ENCODE measurements at places on chromosomes 7 and 10. TPM values are rescaled to one million over a fixed set of nuclear protein-coding genes. Genes with fewer than 3 reads are reported as not detected.

DNA sequence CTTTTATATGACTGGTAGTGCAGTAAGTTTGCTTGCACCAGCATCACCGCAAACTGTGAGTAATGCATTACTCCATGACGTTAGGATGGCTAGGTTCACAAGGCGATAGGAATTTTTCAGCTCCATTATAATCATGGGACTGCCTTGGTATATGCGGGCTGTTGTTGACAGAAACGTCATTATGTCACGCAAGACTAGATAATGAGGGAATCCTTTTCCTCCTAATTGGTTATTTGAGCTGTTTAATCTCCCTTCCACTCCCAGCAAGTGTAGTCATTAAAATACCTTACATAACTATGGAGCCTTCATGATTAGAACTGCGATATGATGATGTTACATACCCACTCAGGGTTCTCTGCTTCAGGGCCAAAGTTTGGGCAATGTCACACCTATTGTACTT lies 17.3 kb downstream of the KLLN start:
- no peak for DNase-seq

- DNase-seq, result no peak
Measured at GRCh38 chr10:86200269-86200668, 166.3 kb downstream of the GRID1 start.

- DNase-seq, result no peak
Measured at GRCh38 chr10:90458054-90458453, 399.8 kb downstream of the HTR7 start.

- DNase-seq, result no peak
Measured at GRCh38 chr7:107876916-107877315, 14.1 kb upstream of the DLD start.

DNA sequence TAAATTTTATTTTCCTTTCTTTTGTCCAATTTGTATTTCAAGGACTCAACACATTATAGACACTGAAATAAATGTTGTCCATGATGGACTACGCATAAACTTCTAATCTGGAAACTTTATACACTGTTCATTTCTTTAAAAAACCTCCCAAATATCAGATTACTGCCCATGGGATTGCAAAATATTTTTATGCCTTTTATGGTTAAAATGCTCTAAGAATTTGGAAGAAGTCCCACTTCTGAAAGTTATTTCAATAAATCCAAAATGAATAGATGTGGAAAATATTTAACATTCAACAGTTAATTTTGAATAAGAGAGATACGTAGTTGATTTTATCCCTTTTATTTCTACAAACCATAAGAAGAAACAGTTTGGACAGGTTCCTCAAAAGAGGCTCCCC lies 46.1 kb downstream of the CABCOCO1 start:
- no peak for DNase-seq

VIPR2 gene
- total RNA-seq, result 10.8 TPM

DNA sequence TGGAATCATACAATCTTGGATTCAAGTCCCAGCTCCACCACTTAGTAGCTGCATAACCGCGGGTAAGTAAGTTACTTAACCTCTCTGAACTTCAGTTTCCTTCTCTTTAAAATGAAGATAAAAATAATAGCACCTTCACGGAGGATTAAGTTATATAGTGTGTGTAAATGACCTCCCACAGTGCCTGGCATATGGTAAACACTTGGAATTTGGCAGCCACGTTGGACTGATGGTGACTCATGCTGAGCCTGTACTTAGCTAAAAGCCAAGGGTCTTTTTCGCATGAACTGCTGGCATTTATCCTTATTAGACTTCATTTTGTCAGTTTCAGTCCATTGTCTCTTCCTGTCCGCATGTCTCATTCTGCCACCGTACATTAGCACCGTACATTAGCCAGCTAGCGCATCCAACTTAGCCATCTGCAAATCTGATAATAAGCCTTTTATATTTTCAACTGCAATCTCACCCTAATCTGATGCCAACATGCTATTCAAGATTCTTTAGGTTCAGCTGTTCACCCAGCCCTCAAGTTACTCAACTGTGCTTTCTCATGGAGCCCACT lies 11.2 kb downstream of the SLC13A4 start:
- DNase-seq, result no peak

DPYSL4 gene
- total RNA-seq, result 3.6 TPM

- DNase-seq, result no peak
Measured at GRCh38 chr7:2800220-2800930, 43.7 kb downstream of the GNA12 start.

AMPH gene
- total RNA-seq, result 0.42 TPM

ADAM22 gene
- 9.3 TPM for total RNA-seq

- DNase-seq, result no peak
Measured at GRCh38 chr10:18368682-18369081, 228.5 kb downstream of the CACNB2 start.

DNA sequence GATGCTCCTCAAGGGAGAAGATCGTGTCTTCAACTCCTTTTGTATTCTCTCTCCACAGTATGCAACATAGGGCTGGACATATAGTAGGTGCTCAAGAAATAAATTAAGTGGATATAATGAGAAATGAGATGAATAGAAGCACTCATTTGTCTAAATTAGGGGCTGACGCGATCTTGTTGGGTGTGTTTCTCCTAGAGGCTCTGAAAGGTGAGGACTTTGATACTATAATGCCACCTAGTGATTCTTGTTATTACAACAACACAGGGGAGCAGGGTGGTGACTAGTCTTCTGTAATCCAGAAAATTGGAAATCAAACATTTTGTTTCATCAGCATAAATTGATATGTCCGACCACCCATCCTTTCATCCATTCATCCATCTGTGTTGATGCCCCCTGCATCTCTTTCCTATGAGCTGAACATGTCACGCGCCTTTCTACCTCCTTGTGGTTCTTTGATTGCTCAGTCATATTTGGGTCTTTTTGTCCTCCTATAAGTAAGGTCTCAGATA lies 3.5 kb upstream of the CFAP58 start:
- DNase-seq, result peak; percentile 42

GRCh38 chr10:72096115-72097000 lies 8.0 kb upstream of the SPOCK2 start:
- no peak for DNase-seq

GRCh38 chr10:15360566-15360965 lies 10.5 kb downstream of the FAM171A1 start:
- DNase-seq, result no peak

DNA sequence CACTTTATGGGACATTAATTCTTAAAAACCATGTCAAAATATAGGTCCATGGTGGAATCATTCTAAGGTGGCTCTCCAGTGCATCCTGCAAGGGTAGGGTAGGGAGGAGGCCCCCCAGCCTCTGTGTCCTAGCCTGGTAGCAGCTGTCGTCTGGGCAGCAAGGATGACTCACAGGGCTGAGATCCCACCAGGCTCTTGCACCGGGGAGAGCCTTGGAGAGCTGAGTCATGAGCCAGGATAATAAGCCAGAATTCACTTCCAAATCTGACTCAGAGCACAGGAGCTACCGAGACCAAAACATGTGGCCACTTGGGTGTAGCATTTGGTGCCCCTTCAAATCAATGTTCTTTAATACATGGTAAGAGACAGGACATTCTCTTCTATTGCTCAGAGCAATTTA lies 298.5 kb downstream of the NEBL start:
- DNase-seq, result peak; percentile 20

- no peak for DNase-seq
Measured at GRCh38 chr10:107440741-107441140, 276.2 kb upstream of the SORCS1 start.

DNA sequence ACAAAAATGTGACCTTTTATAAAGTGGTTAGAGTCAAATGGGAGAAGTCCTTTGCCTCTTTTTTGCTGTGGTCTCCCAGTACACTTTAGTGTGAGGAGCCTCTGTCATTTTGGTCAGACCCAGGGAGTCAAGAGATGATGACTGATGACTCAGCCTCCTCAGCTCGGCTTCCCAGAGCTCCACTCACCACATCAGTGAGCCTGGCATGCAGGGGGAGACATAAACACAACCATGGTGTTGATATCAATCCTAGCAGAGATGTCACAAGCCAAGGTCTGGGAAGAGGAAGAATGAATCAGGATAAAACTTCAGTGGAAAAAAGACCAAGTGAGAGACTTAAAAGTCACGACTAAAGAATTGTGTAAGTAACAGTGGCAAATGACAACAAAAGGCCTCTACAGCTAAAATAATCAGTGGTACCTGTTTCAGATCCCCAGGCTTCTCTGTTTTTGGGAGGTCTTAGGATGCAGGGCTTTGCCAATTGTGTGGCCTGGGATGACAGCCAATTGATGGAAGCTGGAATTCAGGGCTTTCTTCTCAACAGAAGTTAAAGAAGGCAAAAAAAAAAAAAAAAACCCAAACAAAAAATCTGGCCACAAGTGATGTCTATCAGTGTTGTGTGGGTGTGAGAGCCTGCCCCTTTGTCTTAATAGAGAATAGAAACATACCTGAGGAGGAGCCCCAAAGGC lies 50.2 kb downstream of the TFAM start:
- DNase-seq, result no peak

SLC18A2 gene
- 6.3 TPM for total RNA-seq

DNA sequence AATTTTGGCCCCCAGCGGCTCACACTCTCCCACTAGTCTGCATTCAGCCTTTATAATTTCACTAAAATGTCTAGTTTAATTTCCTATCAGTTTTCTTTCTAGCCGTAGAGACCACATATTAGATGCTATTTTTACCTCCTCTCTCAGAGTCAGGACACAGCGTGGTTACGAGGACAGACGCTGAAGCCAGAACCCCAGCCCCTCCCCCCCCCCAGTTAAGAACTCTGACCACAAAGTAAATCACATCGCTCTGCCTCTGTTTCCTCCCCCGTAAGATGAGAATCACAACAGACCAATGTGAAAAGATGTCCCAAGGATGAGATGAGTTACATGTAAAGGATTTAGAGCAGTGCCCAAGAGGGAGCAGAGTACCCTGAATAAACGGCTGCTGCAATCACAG lies 11.1 kb upstream of the TARP start:
- no peak for DNase-seq

CACNB2 gene
- 25.7 TPM for total RNA-seq

- no peak for DNase-seq
Measured at GRCh38 chr7:47950714-47951113, 2.4 kb upstream of the PKD1L1 start.

ARPC1A gene
- total RNA-seq, result 109 TPM
